ENCODE measurements at places on chromosomes 1 and 21. TPM values are rescaled to one million over a fixed set of nuclear protein-coding genes. Genes with fewer than 3 reads are reported as not detected.

NR1I3 gene
- total RNA-seq, result not detected

EPHA10 gene
- 0.31 TPM for total RNA-seq

C1orf115 gene
- 1.1 TPM for total RNA-seq

CD58 gene
- 13.0 TPM for total RNA-seq

DNA sequence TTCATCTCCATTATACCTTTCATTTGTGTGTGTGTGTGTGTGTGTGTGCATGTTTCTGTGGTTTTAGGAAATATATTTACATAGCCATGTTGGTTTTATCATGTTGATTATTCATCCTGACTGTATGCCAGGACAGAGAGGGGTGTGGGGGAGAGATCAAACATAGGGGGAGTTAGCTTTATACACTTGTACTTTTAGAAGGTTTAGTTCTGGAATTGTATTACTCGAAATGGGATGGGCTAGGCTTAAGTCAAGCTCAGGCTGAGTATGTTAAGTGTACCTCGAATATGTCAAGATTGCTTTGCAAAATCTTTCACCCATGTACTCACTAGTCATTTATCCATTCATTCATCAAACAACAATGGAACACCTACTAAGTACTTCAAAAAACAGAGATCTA, 123.3 kb downstream of the HMCN1 start:
- H3K4me3 ChIP-seq, result no peak overlapping the region
- no peak overlapping the region for H3K27ac ChIP-seq
- no peaks in the 10 kb centered on the region for H3K27me3 ChIP-seq
- peaks cover 30% of the 10 kb centered on the region for H3K4me1 ChIP-seq

DNA sequence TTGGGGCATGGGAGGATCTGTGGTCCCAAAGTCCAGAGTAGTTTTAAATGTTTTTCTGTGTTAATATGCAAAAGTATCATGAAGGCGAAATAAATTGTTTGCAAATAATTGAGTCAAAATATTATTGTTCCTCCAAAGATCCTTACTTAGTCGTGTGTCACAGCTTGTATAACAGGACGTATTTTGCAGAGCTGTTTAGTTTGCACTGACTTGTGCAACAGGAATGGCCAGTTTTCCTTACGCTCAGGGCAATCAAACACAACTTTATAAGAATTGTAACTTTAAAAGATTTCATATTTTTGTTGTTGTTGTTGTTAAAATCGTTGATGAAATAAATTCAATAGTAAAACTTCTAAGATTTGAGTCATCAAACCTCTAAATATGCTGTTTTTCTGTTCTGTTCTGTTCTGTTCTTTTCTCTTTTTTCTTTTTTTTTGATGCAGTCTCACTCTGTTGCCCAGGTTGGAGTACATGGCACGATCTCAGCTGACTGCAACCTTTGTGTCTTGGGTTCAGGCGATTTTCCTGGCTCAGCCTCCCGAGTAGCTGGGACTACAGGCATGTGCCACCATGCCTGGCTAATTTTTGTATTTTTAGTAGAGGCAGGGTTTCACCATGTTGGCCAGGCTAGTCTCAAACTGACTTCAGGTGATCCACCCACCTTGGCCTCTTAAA, 60.6 kb downstream of the UCK2 start:
- no peak for DNase-seq
- peaks cover 3% of the 10 kb centered on the region for H3K36me3 ChIP-seq
- no peak overlapping the region for H3K27ac ChIP-seq
- H3K4me1 ChIP-seq, result peaks cover 14% of the 10 kb centered on the region
- no peaks in the 10 kb centered on the region for H3K27me3 ChIP-seq

DNA sequence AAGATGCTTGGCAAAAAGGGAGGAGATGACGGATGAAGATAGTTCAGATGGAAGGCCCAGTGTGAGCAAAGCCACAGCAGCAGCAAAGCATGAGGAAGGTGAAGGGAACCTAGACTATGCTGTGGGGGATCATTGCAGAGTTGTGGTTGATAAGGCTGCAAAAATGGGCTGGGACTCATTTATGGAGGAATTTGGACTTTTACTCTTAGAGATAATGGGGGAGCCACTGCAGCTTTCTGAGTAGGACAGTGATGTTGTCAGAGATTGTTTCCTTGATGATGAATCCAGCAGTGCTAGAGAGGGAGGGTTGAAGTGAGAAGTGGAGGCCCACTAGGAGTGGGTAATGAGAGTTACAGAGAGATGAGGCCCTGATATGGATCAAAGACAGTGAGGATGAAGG, 2.1 kb upstream of the C8A start:
- no peak for DNase-seq
- no peak overlapping the region for H3K27ac ChIP-seq
- no peaks in the 10 kb centered on the region for H3K4me1 ChIP-seq
- no peaks in the 10 kb centered on the region for H3K27me3 ChIP-seq
- H3K4me3 ChIP-seq, result no peak overlapping the region
- no peaks in the 10 kb centered on the region for H3K36me3 ChIP-seq

GRCh38 chr1:11272544-11272831, 510 bp upstream of the UBIAD1 start:
- no peaks in the 10 kb centered on the region for H3K27me3 ChIP-seq
- peaks cover 17% of the 10 kb centered on the region for H3K4me1 ChIP-seq
- H3K4me3 ChIP-seq, result peak overlapping the region; percentile 56
- no peak for DNase-seq

DNA sequence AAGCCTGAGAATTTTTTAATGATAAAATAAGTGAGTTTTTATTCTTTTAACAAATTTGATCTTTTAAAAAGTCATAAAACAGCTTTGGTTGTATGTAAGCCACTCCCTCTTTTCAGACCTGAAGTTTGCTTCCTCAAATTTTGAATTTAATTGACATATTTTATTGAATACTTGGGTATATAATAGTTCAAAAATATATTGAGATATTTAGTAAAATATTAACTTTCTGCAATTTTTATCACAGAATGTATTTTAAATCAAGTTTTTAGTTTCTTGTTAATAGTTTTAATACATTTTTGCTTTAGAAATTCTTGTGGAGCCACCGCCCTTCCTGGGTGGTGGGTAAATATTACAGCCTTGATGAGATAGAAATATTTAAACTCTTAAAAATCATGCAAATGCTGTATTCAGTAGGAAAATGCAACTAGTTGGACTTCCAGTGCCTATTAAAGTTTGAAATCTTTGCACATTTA, 867 bp downstream of the PTPRC start:
- H3K27ac ChIP-seq, result no peak overlapping the region
- no peaks in the 10 kb centered on the region for H3K4me1 ChIP-seq
- DNase-seq, result no peak
- H3K27me3 ChIP-seq, result no peaks in the 10 kb centered on the region
- H3K4me3 ChIP-seq, result no peak overlapping the region

DNA sequence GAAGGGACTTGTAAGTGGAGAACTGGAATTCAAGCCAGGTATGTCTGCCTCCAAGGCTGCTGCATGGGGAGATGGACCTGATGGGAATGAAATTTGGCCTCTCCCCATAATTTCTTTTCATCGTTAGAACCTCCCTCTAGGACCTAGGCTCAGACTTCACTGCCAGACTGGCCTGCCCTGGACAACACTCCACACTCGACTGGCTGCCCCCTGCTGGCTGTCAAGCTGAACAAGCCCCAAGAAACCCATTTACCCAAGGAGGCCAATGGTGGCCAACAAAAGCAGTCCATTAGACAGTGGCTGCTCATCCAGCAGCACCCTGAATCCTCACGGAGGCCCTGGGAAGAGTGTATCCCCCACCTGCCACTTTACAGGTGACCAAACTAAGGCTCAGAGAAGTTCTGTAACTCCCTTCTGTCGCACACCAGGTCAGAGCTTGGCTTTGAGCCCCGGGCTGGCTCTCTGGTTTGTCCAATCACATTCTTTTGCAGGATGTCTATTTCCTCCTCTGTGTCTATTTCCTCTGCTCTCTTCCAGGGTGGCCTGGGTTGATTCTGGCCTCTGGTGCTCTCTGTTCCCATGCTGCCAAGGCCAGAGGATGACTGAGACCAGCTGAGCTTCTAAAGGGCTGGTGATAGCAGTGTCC, 3.8 kb downstream of the RNF186 start:
- no peaks in the 10 kb centered on the region for H3K27me3 ChIP-seq
- no peak overlapping the region for H3K27ac ChIP-seq
- DNase-seq, result peak; percentile 8
- peaks cover 4% of the 10 kb centered on the region for H3K4me1 ChIP-seq
- no peak overlapping the region for H3K4me3 ChIP-seq
- H3K36me3 ChIP-seq, result no peaks in the 10 kb centered on the region

GRCh38 chr1:165565751-165566490, 22.1 kb downstream of the LRRC52 start:
- H3K4me3 ChIP-seq, result no peak overlapping the region
- no peak for DNase-seq
- no peak overlapping the region for H3K27ac ChIP-seq
- H3K4me1 ChIP-seq, result no peaks in the 10 kb centered on the region
